ENCODE measurements at places on chromosomes 5 and 9.

GRCh38 chr5:116388564-116389258, 185.9 kb downstream of the SEMA6A start:
- DNase-seq = no peak

- no peak for DNase-seq
Observed at GRCh38 chr9:38686933-38687332, 33.0 kb downstream of the FAM240B start.

- no peak for DNase-seq
Observed at GRCh38 chr9:129544761-129545160, 76.1 kb downstream of the C9orf50 start.

GRCh38 chr9:121294866-121295661, 27.1 kb downstream of the GSN start:
- no peak for DNase-seq

GRCh38 chr5:73812457-73812856, 186.5 kb downstream of the ARHGEF28 start:
- DNase-seq = no peak

DNA sequence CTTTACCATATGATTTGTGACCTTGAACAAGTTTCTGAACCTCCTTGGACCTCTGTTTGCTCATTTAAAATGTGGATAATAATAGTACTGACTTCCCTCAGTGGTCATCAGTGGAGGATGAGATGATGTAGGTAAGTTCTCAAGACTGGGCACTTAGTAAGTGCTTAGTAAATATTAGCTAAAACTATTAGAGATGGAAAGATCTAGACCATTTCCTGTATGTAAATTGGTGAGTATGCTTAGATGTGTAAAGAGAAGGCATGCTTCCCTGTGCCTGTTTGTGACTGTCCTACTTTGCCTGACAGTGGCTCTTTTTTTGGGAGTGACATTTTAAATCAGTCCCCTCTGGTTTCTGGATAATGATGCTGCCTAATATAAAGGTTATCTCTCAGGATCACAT, 288.1 kb downstream of the GABRB2 start:
- no peak for DNase-seq

DNA sequence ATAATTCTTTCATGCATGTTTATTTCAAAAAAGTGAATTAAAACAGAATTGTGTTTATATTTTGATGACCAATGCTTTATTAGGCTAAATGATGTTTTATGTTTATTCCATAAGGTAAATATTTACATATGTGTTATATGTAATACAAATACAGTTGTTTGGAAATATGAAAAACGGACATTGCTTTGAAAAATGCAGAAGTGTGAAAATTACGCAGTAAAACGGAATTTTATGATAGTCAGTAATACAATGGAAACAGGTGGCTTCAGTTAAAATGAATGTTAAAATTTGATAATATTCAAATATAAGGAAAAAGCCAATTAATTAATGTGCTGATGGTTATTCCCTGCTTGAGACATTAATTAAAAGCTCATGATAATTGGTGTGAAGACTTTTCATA, 1633.8 kb downstream of the MAT2B start:
- no peak for DNase-seq

DNA sequence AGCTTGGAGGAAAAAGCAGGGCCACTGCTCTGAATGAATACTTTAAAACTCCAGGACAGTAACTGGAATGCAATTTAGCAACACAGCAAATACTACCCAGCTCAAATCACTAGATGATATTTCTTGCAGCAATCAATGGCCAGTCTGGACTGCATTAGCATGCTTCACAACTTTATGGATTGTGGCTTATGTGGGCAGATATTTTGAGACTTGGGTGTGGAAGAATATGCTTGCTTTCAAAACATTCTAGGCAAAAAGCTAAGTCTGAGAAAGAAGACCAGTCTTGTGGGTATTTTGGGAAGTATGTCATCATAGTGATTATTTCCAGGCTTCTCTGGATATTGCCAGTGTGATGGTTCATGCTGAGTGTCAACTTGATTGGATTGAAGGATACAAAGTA, 3.1 kb downstream of the RANBP3L start:
- no peak for DNase-seq

- no peak for DNase-seq
Observed at GRCh38 chr9:133355881-133356357, 368 bp downstream of the SURF1 start.

- DNase-seq = no peak
Observed at GRCh38 chr5:138573949-138574670, 1.1 kb downstream of the HSPA9 start.

- DNase-seq = no peak
Observed at GRCh38 chr5:150862070-150862469, 15.7 kb downstream of the IRGM start.

DNA sequence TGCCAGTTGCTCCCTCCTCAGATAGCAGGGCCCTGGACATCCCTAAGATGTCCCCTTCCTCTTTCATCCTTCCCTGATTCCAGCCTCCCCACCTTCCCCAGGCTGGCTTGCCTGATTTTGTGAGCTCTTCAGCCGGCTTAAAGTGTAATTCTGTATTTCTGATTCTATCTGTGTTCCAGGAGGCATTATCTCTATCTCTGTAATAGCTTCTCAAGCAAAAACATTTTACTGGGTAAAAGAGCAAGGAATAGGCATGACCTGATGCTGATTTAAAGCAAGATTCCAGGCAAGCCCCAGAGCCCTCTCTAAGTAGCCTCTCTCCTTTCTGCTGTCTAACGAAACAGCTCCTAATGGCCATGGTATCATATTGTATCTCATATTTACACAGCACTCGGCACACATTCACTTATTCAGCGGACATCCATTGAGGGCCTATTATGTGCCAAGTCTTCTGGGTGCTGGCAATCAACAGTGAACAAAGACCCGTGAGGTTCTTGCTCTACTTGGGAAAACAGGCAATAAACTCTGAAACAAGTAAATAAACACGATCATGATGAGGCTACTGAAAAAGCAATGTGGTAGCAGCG, 100.9 kb upstream of the MSX2 start:
- DNase-seq = no peak

- DNase-seq = no peak
Observed at GRCh38 chr5:66417781-66418180, 178.4 kb upstream of the MAST4 start.

GRCh38 chr5:96324708-96325107, 108.3 kb downstream of the PCSK1 start:
- no peak for DNase-seq

GRCh38 chr5:17180330-17180843, 37.0 kb upstream of the BASP1 start:
- DNase-seq = no peak

GRCh38 chr9:87793292-87793691, 67.4 kb downstream of the CTSL start:
- DNase-seq = no peak

- DNase-seq = no peak
Observed at GRCh38 chr5:73355108-73355507, 93.5 kb downstream of the FOXD1 start.

DNA sequence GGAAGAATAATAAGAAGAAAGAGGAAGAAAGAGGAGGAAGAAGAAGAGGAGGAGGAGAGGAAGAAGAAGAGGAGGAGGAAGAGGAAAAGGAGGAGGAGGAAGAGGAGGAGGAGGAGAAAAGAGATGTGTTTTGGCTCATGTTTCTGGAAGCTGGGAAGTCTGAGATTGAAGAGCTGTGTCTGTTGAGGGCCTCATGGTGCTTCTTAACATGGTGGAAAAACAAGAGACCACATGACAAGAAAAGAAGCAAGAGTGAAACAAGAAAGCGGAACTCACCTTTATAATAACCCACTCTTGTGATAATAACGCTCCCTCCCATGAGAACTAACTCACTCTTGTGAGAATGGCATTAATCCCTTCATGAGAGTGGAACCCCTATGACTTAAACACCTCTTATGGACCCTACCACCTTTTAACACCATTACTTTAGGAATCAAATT, 36.1 kb upstream of the RANBP6 start:
- no peak for DNase-seq

GRCh38 chr9:97925497-97926334, 3.4 kb upstream of the TRMO start:
- DNase-seq = no peak

GRCh38 chr9:86202338-86202882, 57.0 kb downstream of the C9orf153 start:
- no peak for DNase-seq

DNA sequence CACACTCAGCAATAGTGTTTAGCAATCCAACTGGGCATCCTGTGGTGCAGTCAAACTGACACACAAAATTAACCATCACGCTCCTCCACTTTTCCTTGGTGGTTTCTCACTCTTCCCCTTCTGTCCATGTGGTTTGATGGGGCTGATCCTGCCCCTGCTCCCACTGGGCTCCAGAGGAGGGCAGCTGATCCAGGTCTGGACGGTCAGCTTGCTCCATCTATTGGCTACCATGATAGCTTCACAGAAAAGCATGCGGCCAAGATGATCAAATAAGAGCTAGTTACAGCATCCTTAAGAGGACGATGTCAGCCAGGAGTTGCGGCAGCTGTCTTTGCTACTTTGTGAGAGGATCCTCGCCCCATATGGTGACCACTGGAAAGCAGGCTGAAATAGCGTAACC, 29.6 kb upstream of the RANBP17 start:
- DNase-seq = no peak

DNA sequence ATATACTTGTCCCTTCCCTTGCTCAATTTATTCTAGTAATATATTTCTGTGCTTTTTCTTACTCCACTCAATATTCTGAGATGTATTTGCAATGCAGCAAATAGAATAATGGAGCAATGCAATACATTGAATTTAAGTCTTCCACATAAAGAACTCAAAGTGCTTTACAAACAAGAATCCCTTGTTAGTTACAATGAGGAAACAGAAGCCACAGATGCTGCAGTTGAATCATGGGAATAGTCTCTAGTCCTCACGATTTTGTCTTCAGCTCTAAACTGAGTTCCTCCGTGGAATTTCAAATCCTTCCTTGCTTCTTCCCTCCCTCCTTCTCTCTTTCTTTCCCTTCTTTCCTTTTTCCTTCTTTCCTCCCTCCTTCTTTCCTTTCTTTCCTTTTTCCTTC, 12.5 kb upstream of the TAS2R1 start:
- no peak for DNase-seq

DNA sequence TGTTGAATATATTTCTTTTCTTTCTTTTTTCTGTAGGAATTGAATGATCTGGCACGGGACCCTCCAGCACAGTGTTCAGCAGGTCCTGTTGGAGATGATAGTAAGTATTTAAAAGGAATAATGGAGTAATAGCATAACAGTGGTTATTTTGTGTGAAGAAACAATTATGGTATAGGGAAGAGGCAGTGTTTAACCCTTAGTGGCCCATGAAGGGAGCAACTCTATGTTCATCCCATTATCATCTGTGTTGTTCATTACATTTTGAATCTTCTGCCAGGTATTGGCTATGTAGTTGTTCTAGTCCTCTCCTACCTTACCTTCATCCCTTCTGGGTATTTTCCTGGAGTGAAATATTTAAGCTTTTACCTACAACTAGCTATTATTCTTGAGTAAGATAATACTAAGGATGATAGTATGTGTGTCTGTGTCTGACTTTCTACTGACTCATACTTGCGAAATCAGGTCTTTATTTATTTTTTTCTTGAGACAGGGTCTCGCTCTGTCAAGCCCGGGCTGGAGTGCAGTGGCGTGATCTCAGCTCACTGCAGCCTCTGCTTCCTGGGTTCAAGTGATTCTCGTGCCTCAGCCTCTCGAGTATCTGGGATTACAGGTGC, 39.3 kb downstream of the UBE2D2 start:
- DNase-seq = no peak

GRCh38 chr9:126236273-126236672, 90.4 kb upstream of the MVB12B start:
- DNase-seq = no peak

GRCh38 chr5:33891788-33892619, at the start of gene ADAMTS12:
TSS of gene ADAMTS12 (minus strand) at chr5:33891990. CDS start at chr5:33891856, 134 bp downstream.
- no peak for DNase-seq

- no peak for DNase-seq
Observed at GRCh38 chr9:131161585-131161984, 36.2 kb downstream of the NUP214 start.

DNA sequence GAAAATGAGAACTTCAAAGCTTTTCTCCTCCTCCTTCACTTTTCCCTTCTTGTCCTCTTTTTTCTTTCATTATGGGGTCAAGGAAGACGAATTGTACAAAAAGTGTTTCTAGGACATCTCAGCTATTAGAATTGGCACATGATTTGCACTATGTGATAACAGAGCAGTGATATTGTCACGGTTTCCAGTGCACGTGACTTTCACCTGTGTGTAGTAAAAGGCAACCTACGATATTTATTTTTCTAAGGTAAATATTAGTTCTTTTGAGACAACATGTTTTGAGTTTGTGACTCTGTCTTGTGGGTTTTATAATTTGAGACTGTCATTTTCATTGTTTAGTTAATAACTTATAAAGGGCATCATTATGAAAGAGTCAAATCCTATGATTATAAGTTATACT, 213.1 kb downstream of the PSAT1 start:
- no peak for DNase-seq

DNA sequence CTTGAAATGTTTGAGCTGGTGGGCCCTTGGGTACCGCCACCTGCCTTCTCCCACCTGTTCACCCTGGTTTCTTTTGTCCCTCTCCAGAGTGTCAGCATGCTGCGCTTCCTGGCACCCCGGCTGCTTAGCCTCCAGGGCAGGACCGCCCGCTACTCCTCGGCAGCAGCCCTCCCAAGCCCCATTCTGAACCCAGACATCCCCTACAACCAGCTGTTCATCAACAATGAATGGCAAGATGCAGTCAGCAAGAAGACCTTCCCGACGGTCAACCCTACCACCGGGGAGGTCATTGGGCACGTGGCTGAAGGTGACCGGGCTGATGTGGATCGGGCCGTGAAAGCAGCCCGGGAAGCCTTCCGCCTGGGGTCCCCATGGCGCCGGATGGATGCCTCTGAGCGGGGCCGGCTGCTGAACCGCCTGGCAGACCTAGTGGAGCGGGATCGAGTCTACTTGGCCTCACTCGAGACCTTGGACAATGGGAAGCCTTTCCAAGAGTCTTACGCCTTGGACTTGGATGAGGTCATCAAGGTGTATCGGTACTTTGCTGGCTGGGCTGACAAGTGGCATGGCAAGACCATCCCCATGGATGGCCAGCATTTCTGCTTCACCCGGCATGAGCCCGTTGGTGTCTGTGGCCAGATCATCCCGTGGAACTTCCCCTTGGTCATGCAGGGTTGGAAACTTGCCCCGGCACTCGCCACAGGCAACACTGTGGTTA, 3.3 kb downstream of the ALDH1B1 start:
- DNase-seq = no peak

GRCh38 chr5:8478326-8478725, 609.4 kb downstream of the MTRR start:
- no peak for DNase-seq

DNA sequence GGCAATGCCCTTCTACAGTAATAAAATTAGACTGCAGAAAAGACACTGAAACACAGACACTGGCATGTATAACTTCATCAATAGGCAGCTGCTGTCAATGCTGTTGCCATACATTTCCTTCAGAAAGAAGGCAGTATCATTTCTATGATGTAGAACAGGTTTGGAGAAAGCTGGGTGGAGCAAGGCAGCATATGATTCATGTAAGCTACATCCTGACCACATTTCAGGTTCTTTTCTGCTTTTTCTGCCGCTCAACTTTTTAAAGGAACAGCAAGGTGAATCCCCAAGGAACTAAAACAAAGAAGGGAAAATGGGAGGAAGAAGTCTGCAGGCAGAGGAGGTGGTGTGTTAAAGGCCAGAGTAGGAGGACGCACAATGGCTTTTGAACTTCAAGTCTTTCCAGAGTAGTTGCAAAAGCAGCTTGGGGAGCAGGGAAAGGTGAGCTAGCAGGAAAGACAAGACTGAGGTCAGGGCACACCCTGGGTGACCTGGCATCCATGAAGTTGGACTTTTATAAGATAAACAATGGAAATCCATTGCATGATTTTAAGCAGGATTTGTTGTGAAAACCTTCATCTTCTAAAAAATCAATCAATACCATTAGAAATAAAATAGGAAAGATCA, 142.1 kb downstream of the MED10 start:
- DNase-seq = no peak
